ENCODE measurements at places on chromosomes 6 and 20.

DNA sequence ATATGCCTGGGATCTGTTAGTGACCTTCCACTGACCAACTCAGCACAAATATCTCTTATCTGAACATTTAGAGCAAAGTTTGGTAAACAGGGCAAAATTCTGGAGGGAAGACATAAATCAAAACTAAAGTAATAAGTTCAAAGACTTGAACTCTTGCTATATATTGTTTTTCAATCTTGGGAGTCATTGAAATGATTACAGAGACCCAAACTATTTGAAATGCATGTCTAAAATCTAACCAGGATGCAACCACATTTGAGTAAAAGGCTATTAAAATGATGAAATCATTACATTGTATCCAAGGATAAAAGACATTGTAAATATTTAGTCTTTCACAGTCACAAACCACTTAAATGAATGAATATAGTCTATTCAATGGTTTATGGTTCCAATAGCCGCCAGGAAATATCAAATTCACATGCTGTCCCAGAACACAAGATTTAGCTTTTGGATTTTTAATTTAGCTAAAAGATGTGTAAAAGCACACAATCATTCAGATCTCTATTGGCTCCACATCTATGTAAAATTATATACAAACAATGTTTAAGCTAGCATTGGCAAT is 256.6 kb upstream of the EPHA7 start:
- DNase-seq = no peak

DNA sequence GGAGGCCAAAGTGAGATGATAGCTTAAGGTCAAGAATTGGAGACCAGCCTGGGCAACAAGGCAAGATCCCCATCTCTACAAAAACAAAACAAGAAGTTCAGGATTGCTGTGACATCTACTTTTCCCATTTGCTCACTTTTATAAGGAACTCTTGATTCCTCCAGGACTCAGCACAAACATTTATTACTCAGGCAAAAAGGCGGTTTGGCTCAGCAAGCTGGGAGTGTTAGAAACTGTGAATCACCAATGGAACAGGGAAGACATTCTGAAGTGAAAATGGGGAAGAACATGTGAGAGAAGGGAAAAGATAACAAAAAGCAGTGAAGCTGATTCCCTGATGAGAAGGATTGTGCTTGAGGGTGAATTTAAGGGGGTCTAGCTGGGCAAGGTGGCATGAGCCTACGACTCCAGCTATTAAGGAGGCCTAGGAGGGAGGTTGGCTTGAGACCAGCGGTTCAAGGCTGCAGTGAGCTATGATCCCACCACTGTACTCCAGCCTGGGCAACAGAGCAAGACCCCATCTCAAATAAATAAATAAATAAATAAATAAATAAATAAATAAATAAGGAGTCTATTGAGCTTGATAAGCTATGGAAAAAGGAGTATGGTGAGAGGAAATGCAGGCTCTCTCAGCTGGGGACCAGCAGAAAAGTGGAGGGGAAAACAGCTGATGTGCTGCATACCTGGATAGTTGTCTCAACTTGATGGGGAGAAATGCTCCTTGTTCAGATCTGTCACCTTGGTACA is 65.4 kb upstream of the HDDC2 start:
- no peak for DNase-seq

DNA sequence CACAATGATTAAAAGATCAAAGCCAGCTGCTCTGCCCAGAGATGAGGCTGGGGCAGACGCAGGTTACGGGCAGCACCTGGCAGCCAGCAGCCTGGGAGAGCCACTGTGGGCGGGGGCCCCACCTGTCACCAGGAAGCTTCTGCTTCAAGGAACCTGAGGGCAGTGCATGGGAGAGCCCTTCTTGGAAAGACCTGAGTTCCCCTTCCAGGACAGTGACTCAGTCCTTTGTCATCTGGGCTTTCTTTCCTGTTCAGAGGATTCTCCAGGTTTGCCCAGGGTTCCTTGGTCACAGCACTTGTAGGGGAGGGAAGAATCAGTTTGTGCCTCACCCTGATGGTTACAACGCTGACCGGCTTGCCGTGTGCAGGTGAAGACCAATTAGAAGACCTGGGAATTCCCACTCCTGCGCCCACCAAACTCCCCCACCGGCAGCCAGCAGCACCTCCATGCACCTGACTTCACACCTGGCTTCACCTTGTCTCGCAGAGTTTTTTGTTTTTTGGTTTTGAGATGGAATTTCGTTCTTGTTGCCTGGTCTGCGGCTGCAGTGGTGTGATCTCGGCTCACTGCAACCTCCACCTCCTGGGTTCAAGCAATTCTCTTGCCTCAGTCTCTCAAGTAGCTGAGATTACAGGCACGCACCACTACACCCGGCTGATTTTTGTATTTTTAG is 2.0 kb downstream of the ZBP1 start:
- DNase-seq = no peak

GRCh38 chr20:1310071-1310470 is 18.9 kb downstream of the SDCBP2 start:
- DNase-seq = no peak

DNA sequence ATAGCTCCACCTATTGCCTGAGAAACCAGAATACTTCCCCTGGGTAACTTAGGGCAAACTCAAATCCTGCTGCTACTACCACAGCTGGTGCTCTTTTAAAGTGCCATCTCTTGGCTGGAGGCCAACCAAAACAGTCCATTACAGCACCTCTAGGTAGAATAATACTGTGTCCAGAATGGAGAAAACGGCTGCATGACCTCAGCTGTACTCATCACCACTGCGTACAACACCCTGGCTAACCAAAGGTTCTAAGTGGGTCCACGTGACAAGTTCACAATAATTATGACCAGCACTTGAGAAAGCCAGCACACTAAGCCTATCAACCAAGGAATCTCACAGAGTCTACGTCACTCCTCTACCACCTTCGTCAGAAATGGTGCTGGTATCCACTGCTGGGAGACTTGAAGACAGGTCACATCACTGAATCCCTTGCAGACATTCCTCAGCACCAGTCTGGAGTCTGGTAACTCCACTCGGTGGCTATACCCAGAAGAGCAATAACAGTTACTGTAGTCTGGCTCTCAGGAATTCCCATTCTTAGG is 40.9 kb upstream of the PKIB start:
- no peak for DNase-seq

- DNase-seq = no peak
Observed at GRCh38 chr6:158468666-158469065, 91.2 kb upstream of the TMEM181 start.
